ENCODE measurements at places on chromosomes 1 and 21. TPM values are rescaled to one million over a fixed set of nuclear protein-coding genes. Genes with fewer than 3 reads are reported as not detected.

DNA sequence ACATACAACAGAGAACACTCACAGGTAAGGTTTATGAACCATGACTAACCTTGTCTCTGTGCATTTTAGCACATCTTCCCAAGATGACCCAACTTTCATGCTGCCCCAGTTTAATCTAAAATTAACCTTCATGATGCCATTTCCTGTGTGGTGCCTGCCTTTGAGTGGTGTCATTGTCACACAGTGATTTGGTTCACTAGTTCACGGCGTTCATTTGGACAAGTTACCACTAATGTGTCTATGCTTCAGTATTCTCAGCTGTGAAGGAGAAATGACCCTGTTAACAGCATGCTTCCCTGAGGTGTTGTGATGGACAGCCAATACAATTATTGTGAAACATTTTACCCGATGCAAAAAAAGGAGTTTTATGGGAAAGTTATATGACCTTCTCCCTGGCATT lies 693.1 kb downstream of the RWDD3 start:
- no peak for DNase-seq

- no peak for DNase-seq
Observed at GRCh38 chr21:33945652-33946270, 30.2 kb upstream of the ATP5PO start.

- no peak for DNase-seq
Observed at GRCh38 chr1:34290831-34291230, 114.1 kb downstream of the C1orf94 start.

DNA sequence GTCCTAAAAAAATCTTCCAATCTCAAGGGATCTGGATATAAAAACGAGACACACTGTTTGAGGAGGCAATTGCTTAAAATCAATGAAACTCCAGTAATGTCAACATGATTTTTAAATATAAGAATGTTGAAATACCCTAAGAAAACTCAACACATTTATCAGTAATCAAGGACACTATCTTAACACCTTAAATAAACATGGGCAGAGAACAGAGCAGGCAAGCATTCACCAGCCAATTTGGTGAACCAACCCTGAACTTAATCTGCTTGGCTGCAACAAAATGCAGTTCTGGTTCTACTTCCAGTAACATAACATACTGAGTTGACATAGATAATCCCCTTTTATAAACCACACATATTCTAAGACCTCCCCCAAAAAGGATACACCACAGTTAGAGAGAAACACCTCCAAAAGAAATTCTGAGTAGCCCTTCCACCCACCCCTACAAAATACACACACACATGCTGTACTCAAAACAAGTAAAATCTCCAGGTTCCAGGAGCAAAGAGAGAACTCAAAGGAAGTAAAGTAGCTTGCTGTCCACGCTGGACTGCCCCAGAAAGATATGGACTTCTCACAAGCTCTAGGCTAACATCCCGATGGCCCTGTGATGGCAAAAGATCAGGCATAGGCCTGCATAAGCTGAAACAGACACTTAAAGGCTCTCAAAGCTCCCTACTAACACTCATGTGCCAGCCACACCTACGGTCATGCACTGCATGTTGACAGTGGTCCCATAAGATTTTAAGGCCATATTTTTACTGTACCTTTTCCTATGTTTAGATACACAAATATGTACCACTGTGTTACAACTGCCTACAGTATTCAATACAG lies 30.5 kb downstream of the TP53BP2 start:
- DNase-seq: no peak

DNA sequence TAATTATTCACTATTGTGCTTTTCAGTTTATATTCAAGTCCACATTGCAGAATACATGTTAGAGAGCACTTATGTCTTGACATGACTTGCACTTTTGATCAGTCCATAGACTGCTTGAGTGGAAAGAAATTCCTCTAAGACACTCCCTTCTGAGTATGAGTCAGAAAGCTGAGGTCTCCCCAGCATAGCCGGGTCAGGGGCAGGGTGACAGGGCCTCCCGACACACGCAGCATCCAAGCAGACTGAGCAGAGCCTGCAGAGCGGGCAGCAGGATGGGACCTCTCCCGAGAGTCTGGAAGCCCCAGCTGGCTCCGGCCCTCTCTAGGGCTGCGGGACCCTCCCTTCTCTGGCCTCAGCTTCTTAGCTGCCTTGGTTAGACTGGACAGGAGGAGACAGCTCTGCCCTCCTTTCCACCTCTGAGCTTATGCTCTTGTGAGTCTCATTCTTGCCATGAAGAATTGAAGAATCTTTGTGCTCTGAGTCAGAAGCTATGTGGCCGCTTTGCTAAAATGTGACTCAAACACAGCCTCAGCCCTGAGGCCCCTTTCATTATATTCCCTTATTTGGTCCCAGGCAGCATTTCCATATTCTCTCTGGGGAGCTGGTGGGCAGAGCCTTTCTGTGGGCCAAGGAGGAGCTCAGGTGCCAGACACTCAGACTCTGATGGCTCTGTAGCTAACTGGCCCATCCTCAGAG lies 11.2 kb upstream of the CAPN2 start:
- peak; percentile 60 for DNase-seq

GRCh38 chr1:76068542-76068941 lies 6.0 kb upstream of the ST6GALNAC3 start:
- DNase-seq: no peak

GRCh38 chr1:45563843-45564242 lies 13.2 kb downstream of the AKR1A1 start:
- DNase-seq: no peak

GRCh38 chr1:115060501-115060900 lies 28.8 kb downstream of the TSPAN2 start:
- DNase-seq: no peak

DNA sequence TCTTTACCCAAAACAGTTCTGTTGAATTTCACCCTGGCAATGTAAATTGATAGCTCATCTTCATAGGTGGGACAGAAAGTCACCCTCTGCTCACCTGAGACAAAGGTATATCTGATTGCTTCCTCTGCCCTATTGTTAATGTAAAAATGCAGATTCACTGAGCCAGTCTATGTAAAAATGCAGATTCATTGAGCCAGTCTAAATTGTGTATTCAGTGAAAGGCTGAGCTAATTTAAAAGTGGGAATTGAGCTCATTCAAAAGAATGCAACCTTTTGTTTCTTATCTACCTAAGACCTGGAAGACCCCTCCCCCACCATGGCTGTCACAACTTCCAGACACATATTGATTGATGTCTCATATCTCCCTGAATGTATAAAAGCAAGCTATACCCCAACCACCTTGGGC lies 4.8 kb upstream of the MYSM1 start:
- no peak for DNase-seq

DNA sequence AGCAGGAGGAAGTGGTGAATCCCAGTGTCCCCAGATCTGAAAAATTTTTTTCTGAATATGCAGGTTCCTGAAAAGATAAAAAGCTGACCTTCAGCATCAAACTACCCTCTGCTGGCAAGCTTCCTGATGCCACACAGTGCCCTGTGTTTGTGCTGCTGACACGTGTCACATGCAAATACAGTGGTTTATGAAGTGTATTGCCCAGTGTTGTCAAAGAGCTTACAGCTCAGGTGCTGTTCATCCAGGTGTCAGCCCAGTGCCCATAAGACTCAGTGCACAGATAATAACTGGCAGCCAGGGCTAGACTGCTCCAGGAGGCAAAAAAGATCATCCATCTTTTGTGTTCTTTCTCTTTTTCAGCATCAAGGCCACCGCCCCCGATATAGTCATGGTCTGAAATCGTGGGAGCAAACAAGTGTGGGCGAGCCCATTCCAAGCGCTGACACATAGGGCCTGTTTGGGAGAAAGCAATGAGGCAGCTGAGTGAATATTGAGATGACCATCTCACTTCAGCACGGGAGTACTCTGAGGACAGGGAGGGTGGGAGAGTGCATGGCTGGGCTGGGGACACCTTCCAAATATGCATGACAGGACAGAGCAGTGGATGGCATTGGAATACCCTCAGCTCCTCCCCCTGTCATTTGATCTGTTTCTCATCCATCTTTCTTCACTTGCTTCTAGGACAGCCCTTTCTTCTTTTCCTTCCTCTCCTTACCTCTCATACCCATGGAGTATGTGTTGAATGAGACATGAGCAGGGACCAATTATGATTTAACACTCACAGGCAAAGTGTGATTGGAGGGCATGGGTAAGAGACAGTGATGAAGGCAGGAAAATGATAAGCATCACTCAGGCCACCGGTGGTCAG lies 6.4 kb upstream of the KCNK1 start:
- DNase-seq: peak; percentile 33

- no peak for DNase-seq
Observed at GRCh38 chr1:12047120-12047876, 15.8 kb upstream of the TNFRSF8 start.

- DNase-seq: no peak
Observed at GRCh38 chr1:101128846-101129245, 103.3 kb upstream of the DPH5 start.

- no peak for DNase-seq
Observed at GRCh38 chr1:76591963-76592362, 275.3 kb upstream of the ST6GALNAC5 start.

DNA sequence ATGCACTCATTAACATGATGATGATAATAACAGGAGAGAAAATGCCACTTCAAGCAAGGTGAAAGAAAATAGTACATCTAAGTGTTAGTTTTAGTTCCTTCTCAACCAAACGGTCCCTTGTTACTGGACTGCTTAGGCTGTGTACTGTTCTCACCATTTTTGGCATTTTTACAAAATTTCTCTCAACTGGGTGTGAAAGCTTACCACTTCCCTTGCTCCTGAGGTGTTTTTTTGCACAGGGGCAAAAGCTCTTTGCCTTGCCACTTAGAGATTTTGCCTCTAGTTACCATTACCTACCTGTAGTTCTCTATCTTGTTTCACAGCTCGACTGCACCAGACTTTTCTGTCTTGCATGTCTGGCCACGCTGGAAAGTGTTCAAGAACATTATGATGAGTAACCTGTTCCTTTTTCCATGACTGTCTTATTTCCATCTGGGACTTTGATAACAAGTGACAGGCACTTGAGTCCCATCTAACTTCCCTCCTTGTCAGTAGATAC lies 10.7 kb downstream of the NEK7 start:
- no peak for DNase-seq

DNA sequence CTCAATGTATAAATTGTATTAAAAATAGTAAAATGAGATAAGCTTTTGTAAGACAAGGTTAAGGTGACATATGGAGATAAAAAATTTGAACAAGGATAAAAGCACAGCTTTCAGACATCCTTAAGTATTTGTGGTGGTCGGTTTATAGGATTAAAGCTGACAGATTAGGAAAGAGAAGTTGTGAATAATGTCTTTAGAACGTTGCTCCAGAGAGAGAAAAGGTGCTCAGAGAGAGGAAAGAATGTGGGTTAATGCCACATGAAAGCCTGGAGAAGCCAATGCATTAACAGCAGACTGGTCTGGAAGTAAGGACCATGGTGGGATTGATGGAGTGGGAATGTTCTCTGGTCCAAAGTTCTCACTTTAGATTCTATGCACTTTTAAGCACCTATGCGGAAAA lies 44.8 kb downstream of the ATP6V1G3 start:
- DNase-seq: no peak

DNA sequence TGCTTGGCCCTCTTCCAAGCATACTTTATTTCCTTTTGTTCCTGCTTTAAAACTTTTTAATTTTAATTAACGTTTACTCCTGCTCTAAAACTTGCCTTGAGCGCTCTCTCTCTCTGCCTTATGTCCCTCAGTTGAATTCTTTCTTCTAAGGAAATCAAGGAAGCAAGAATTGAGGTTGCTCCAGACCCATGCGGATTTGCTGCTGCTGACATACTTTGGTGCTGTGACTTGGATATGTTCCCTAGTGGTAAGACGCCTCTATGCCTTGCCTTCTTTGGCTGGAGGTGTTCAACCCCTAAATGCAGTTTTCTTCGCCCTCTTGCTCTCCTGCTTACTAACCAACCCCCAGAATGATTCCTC lies 148.1 kb downstream of the ADSS2 start:
- no peak for DNase-seq

- DNase-seq: no peak
Observed at GRCh38 chr1:53400761-53401674, 58.2 kb upstream of the DMRTB1 start.

DNA sequence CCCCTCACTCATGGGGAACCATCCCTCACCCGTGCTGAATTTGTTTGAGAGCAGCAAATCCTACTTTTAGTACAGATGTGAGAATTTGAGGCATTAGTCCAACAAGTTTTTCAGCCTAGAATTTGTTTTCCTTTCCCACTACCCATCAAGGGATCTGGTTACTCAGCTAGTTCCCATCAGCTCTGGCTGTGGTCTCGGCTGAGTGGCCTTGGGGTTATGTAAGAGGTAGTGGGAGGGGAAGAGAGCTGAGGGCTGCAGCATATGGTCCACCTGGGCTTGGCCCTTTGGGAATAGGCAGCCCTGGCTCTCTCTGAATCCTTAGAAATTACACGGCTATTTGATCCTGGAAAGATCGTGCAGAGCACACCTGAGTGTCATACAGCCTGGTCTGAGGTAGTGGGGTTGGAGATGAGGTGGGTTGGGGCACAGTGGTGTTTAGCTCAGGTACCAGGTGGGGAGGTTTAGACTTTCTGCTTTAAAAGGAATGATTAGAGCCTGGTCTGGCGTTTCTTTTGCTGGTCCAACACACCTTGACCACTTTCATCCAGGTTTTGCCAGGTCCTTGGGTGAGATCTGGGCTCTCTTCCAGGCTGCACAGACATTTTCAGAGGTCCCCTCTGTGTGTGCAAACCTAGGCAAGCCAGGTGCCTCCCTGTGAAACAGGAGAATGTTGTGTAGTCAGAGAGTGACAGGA lies 4.2 kb downstream of the GSTM4 start:
- DNase-seq: no peak

GRCh38 chr1:14597343-14598006 lies 1.0 kb upstream of the KAZN start:
- DNase-seq: no peak

DNA sequence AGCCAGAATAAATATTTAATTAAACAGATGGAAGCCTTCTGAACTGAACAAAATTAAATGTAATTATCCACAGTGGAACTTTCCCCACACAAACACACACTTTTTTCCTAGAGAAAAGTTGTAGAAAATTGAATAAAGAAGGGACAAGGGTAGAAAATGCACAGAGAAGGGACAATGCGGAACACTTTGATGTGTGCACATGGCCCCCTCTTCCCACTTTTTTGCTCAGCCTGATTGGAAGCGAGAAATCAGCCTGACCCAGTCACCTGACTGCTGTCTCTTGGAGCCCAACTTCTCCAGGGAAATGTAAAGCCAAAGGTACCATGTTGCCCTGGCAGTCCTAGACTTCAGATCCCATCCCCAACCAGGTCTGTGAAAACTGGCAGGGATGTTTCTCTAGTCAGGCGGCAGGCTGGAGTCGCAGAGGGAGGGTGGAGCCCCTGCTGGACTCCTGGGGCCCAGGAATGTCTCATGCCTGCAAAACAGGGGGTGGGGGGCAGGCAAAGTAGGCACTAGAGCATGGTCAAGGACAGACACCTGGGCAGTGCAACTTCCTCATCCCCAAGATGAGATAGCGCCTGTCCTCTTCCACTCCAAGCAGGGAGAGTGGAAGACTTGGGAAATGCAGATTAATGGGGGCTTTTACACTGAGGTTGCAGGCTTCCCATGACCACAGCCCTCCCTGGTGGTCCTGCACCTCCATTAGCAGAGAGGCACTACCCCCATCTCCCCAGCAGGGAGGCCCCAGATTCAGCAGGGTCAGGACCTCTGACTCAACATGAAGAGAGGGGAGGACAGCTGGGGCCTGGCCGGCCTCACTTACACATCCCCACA lies 2.8 kb downstream of the CERS2 start:
- DNase-seq: peak; percentile 63

OR2T33 gene
- total RNA-seq: not detected

TIMM17A gene
- total RNA-seq: 37.5 TPM

PSRC1 gene
- total RNA-seq: 7.4 TPM

RAP1GAP gene
- total RNA-seq: 157 TPM

PNRC2 gene
- total RNA-seq: 153 TPM

XCL1 gene
- 1.6 TPM for total RNA-seq

OR2L2 gene
- 0.06 TPM for total RNA-seq

MPL gene
- not detected for total RNA-seq

Measured in mucosa of gallbladder (tissue), 1 donor.